ENCODE measurements at places on chromosomes 7 and 10.

GRCh38 chr10:98536551-98536950, 89.8 kb upstream of the HPS1 start:
- no peak for DNase-seq

DNA sequence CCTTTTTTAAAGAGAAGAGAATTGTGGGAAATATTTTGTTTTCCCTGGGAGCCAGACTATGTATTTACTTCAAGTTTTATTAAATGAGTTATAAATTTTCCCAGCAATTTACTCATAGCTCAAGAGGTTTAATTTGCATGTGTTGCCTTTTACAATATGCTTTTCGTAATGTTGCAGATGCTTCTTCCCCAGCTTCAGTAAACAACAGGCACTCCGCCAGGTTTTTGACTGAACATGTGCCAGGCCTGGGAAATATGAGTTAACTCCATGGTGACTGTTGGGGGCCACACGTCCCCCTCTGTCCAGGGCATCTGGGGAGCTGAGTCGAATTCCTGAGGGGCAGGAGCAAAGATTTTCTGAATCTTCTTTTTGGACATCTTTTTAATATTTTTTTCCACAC, 545.7 kb downstream of the LRMDA start:
- DNase-seq: peak; percentile 2

DNA sequence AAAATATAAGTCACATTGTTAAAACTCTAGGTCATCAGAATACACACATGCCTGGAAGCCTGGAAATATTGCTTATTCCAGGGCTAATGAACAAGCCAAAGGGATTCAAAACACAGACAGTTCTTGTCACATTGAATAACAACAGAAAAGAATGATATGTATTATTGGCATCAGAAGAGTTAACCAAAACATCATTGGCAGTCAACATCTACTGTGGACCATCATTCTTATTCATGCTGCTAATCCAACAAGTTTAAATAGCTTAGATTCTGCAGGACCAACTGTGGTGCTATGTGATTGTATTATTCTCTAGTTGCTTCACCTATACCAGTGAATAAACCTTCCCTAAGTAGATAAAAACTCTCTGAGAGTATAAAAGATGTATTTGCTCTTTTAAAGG, 198.3 kb downstream of the NEBL start:
- DNase-seq: no peak

GRCh38 chr10:2979306-2979705, 88.0 kb upstream of the PFKP start:
- DNase-seq: no peak

- no peak for DNase-seq
These were observed 4.3 kb upstream of the UTF1 start for GRCh38 chr10:133225707-133226191.

- no peak for DNase-seq
These were observed 461.6 kb downstream of the PLXDC2 start for GRCh38 chr10:20277820-20278219.

DNA sequence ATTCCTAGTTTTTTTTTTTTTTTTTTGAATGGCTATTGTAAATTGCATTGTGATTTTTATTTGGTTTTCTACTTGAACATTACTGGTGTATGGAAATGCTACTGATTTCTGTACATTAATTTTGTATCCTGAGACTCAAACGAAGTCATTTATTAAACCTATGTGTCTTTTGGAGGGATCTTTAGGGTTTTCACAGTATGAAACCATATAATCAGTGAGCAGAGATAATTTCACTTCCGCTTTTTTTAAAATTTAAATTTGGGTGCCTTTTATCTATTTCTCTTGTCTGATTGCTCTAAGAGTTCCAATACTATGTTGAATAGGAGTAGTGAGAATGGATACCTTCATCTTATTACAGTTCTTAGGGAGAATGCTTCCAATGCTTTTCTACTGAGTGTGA, 102.7 kb downstream of the ZWINT start:
- no peak for DNase-seq

DNA sequence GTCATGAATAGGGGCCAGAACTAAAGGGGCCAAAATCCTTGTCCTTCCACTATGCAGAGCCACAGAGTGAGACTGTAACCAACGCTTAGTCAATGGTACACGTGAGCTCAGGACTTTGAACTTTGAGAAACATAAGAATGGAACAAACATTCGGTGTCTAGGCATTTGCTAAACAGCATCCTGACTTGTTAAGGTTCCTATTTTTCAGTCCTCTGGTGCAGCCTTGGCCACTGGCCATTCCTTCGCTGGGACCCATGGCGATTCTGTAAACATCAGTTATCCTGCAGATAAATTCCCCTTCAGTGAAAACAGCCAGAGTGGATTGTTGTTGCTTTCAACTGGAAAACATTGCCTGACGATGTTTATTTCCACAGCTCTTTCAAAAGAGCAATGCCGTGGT, 266.8 kb downstream of the SORCS1 start:
- no peak for DNase-seq

DNA sequence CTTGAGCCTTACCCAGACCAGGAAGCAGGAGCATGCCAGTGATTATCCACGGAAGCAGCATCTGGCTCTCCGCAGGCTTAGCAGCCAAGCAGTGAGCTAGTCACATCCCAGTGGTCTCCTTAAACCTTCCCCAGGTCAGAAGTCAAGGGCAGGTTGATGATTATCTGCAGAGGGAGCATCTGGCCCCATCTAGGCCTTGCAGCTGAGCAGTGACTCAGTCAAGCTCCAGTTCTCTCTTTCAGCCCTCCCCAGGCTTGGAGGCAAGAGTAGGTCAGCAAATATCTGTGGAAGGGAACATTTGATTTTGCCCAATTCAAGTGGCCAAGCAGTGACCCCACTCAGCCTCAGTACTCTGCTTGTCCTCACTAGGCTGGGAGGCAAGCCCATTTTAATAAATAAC, 61.6 kb downstream of the ANKRD7 start:
- DNase-seq: no peak

- DNase-seq: no peak
These were observed 19.4 kb downstream of the CDK13 start for GRCh38 chr7:39969431-39969830.

GRCh38 chr7:45909561-45909960, 11.5 kb downstream of the IGFBP3 start:
- no peak for DNase-seq

DNA sequence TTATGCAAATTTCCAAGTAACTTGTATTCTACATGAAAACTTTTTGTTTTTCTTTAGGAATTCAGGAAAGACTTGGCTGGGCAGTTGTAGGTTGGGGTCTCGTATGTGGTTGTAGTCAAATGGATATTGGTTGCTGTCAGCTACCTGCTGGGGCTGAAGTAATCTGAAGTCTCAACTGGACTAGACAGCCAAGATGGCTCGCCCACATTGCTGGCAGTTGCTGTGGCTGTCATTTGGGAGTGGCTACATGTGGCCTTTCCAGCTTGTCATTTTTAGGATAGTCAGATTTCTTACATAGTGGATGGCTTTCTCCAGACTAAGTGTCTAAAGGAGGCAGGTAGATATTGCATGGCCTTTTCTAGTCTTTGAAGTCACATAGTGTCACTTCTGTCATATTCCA, 32.6 kb downstream of the EXOC6 start:
- no peak for DNase-seq

DNA sequence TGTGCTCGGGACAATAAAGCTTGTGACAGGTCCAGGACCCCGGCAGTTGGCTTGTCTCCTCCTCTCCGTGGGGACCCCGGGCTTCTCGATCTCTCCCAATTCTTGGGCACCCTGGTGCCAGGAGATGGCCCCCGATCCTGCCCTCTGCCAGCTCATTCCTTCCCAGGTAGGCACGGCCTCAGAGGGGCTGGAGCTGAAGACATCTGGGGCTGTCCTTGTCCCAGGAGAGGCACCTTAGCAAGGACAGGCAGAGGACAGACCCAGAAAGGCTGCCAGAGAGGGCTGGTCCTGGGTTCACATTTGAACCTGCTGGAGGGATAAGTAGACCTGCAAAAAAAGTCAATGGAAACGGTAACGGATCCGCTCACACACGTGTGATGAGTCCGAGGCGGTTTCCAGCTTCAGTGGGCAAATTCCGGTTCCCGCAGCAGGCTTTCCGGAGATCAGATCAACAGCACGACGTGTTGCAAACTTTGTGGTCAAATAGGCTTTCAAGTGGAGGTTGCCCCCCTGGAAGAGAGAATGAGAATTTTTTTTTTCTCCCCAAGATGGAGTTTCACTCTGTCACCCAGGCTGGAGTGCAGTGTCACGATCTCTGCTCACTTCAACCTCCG, 47.7 kb upstream of the GTF2IRD1 start:
- no peak for DNase-seq

- DNase-seq: no peak
These were observed at the start of gene HECW1 for GRCh38 chr7:43112459-43112940. Gene HECW1 (plus strand): TSS chr7:43112647. CDS start chr7:43243906, 131,259 bp downstream.

- no peak for DNase-seq
These were observed 320.9 kb downstream of the AHR start for GRCh38 chr7:17619196-17619818.

- DNase-seq: peak; percentile 59
These were observed 145.6 kb downstream of the PFKFB3 start for GRCh38 chr10:6348096-6348874.

GRCh38 chr7:119472408-119473038, 800.5 kb upstream of the KCND2 start:
- peak; percentile 69 for DNase-seq

DNA sequence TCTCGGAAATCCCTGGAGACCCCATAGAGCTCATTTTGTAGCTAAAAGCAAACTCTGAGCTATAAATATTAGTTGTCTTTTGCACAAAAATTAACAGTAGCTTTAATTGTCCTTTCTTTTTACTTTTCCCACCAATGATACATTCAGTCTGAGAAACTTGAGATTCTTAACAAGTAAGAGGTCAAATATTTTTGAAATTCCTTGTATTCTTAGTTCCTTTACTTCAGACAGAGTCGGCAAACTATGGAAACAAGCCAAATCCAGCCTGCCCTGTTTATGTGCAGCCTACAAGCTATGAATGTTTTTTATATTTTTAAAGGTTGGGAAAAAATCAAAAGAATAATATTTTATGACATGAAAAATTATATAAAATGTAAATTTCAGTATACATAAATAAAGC, 146.6 kb downstream of the CTNNA3 start:
- no peak for DNase-seq

DNA sequence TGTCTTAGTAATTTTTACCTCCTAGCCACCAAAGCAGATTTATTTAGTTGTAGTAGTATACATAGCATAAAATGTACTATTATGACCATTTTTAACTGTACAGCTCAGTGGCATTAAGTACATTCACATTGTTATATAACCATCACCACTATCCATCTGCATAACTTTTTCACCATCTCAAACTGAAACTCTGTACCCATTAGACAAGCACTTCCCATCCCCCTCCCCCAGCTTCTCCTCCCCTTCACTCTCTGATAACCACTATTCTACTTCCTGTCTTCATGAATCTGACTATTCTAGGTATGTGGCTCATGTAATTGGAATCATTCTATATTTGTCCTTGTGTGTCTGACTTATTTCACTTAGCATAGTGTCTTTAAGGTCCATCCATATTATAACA, 71.9 kb downstream of the MRPL32 start:
- DNase-seq: no peak

DNA sequence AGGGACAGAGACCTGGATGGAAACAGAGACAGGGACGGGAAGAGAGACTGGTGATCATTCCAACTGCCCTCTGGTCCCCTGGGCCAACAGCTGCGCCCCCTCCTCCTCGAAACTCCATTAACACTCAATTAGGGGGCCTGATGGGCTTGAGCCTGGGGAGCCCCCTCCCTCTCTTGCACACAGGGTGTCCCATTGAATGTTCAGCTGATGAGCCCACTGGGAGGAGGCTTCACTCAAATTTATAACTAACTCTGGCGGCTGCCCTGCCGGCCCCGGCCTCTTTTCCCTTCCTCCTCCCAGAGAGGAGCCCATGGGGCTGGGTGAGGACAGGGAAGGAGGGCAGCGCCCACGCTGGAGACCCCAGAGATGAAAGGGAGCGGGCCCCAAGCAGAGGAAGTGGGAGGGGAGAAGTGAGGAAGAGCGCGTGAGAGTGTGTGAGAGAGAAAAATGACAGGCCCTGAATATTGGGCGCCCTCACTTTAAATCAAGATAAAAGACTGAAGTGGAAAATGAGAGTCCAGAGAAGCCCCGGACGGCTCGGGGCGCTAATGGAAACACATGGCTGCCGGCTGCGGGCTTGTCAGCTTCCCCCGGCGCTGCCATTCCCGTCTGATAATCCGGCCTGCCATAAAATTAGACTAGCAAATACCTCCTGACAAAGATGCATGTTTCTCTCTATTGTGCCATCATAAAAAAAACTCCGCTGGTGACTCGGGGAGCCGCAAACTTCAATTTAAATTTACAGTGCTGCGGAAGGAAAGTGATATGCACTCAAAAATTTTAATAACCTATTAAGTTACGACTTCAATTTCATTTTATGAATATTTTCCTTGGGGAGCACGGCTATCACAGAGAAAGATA, 58.0 kb upstream of the PAX2 start:
- DNase-seq: peak; percentile 69

- DNase-seq: no peak
These were observed 44.2 kb upstream of the FRMD4A start for GRCh38 chr10:14374745-14375445.

DNA sequence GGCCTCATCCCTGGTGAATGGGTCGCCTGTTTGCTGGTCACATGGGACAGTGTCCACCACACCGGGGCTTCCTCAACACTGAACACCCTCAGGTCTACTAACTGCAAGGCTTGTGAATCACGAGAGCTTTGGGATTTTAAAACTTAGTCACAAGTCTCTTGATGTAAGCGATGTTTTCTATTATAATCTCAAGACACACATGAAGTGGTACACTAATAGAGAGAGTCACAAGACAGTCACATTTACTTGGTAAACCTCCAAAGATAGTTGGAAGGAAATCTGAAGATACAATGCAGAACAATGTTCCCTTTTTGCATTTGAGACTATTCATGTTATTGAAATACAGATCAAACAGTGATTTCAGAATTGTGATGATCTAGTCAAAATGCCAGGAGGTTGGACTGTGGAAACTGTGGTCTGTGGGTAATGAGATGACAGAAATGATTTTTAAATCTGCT, 233.1 kb upstream of the KLF6 start:
- DNase-seq: no peak

DNA sequence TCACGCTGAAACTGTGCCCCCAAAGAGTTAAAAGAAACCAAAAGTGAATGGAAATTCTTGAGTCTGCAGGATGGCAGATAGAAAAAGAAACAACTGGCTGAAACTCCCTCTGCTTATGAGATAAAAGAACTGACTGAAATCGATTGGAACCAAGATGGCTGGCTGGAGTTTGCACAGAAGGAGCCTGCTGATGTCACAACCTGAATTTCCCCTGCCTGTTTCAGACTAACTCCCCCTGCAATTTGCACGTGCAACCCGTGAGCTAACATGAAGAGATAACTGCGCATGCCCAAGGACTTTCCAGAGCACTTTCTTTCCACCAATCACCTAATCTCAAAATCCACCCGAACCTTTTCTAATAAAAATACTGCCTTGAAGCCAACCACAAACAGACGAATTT, 435.5 kb downstream of the CALN1 start:
- no peak for DNase-seq

Measured in NCI-H526 (cell line).